ENCODE measurements at places on chromosomes 16 and 17. TPM values are rescaled to one million over a fixed set of nuclear protein-coding genes. Genes with fewer than 3 reads are reported as not detected.

Gene HLF
- 0.19 TPM for total RNA-seq

Gene ABCA9
- total RNA-seq = not detected

Gene KRT9
- total RNA-seq = not detected

Gene NEK8
- total RNA-seq = 4.8 TPM

Gene KRTAP3-1
- not detected for total RNA-seq

Gene DPEP1
- not detected for total RNA-seq

Gene FOXN1
- not detected for total RNA-seq

DNA sequence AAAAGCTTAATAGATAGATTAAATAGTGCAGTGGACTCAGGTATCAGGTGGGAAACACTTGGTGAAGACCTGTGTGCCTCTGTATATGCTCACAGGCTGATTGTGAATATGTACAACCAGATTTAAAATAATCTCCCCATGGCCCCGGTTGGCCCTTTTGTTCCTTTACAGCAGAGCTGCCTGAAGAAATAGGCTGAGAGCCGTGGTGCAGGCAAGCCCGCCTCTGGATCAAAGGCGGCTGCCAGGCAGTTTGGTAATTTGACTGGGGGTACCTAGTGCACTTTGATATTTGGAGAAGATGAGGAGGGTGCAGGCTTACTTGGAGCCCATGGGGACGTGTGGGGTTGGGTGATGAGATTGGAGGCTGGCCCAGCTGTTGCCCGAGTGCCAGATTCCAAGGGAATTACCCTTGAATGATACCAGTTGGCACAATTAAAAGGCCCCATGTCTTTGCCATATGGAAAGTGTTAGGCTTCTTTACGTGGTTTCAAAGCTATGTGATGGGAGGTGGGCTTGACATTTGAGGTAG lies 5.0 kb downstream of the NKD1 start:
- no peak for DNase-seq

GRCh38 chr17:76491271-76492122 lies 9.7 kb downstream of the RHBDF2 start:
- peak; percentile 30 for DNase-seq

DNA sequence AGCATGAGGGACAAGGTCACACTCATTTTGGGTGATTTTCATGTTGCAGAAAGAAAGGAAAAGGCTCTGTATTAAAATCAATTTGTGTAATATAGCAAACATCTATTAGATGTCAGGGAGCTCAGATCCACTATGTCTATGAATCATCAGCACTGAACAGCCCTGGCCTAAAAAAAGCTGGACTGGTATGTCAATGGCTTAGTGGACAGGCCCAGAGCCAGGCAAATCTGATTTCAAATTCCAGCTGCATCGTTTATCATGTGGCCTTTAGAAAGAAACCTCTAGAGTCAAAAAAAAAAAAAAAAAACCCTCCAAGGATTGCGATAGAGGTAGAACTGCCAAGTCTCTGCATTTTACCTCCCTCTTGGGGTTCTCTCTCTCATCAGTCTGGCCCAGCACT lies 5.4 kb downstream of the GAS7 start:
- DNase-seq = no peak

- no peak for DNase-seq
These were observed 54.8 kb downstream of the CRISPLD2 start for GRCh38 chr16:84874553-84874952.

GRCh38 chr17:11899537-11899942 lies 97.7 kb downstream of the ZNF18 start:
- DNase-seq = no peak
